Inflammatory macrophage treated with lipopolysaccharide for 1 hour (primary cell): ENCODE measurements at places on chromosomes 6 and 20.

DNA sequence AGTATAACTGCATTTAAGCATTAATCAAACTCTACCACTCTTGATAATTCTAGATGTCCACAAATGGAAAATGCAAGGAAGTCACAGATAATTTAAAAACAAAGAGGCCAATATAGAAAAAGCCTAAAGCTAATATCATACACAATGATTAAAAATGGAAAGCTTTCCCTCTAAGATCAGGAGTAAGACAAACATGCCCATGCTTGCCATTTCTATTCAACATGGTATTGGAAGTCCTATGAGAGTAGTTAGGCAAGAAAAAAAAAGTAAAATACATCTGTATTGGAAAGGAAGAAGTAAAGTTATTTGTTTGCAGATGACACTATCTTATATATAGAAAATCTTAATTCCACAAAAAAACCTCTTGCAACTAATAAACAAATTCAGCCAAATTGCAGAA, 164.6 kb upstream of the FERMT1 start:
- no peak for DNase-seq

- peak; percentile 66 for DNase-seq
Measured at GRCh38 chr6:33112148-33112547, 36.4 kb downstream of the HLA-DPB1 start.

DNA sequence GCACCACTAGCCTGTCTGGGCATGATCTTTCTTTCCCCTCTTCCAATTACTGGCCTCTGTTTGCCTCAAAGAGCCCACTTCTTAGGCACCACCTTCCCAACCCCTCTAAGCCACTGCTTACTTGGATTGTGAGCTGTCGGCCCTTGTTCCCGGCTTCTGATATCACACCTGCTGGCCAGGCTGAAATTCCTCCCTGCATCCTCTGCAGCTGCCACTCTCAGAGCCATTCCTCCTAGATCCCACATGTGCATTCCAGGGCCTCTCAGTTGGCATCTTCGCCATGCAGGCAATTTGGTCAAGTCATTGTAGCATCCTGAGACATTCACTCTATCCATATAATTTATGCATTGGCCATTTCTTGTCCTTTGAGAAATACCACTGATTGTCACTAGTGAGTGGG, 135.9 kb downstream of the OLIG3 start:
- no peak for DNase-seq

- no peak for DNase-seq
Measured at GRCh38 chr6:159047891-159048685, 3.3 kb upstream of the TAGAP start.

DNA sequence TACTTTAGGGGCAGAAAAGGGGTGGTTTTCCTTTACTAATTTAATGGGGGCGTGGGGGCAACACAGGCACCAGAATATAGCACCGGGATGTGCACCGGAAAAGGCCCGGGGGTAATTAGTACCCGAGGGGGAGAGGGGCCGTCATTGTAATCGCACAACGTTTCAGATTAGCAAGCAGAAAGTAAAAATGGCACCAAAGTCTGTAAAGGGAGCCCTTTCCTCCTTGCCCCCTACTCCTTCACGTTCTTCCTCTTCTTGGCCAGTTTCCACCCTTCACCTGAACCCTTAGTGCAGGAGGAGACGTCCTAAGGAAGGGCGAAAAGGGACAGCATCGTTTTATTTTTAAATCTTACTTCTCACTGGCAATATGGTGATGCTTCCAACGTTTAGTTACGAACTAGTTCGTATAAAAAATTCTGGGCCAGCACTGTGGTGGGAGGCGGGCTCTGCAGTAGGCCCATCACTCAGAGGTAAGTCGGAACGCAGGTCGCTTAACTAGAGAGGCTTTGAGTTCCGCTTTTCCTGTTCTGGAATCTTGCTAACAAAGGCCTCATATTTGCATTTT, 742 bp upstream of the CEP85L start:
- DNase-seq: no peak

DNA sequence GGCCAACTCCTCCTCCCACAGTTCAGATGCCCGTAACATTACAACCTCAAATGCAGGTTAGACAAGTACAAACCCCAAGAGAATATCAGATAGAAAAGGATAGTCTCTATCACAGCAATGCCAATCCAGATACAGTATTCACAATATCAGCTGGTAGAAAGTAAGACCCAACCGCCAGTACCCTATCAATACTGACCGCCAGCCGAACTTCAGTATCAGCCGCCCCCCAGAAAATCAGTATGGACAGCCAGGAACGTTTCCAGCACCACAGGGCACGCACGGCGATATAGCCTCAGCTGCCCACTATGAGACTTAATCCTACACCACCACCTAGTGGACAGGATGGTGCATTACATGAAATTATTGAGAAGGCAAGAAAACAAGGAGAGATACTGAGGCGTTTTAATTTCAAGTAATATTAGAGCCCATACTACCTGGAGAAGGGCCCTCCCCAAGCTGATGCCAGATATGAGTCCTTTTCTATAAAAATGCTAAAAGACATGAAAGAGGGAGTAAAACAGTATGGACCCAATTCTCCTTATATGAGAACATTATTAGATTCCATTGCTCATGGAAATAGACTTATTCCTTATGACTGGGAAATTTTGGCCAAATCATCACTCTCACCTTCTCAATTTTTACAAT, 17.6 kb upstream of the EIF2S2 start:
- peak; percentile 46 for DNase-seq

DNA sequence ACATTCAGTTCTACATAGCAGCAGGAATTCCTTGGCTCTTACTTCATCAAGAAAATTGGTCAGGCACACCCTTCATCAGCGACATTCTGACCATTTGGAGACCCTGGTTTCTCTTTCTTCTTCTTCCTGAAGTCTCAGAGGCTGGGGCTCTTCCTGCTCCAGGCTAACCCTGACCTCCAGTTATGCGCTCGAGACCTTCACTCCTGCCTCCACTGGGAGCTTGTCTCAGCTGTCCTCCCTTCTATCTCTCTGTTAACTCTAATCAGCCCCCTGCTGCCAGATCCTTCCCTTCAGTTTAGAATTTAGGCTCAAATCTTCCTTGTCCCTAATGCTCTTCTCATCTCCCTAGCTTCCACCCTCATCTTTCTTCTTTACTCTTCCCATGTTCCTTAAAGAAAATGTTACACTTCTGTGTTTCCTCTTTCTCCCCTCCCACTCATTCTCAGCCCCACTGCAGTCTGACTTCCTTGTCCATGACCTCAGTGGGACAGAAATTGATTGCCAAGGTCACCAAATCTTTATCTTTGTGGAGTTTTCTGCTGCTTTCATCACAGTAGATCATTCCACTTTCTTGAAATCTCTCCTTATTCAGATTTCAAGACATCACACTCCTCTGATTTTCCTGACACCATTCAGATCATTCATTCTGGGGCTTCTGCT, 8.4 kb upstream of the HLA-DOA start:
- DNase-seq: peak; percentile 88

DNA sequence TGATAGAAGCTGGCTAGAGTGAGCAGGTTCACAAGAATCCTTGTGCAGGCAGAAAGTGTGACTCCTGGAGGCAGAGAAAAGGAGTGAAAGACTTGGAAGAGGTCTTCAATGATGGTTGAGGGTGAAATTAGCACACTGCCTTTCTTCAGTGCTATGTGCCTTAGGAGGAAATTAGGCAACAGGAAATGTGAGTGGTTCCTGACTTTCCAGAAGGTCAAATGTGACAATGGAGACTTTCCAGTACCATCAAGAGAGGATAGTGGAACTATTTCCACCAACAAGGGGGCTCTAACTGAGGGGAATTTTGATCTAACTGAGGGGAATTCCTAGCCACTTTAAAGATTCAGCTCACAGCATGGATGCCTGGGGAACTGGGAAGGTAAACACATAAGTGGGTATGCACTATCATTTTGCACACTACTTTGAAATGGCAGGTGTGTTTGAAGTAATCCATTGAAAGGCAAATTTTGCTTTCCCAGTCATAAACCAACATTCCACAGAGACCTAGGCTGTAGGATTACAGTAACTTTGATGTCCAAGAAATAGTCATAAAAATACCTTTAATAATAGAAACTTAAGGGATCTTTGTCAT, 90.0 kb downstream of the PERP start:
- DNase-seq: peak; percentile 57

DNA sequence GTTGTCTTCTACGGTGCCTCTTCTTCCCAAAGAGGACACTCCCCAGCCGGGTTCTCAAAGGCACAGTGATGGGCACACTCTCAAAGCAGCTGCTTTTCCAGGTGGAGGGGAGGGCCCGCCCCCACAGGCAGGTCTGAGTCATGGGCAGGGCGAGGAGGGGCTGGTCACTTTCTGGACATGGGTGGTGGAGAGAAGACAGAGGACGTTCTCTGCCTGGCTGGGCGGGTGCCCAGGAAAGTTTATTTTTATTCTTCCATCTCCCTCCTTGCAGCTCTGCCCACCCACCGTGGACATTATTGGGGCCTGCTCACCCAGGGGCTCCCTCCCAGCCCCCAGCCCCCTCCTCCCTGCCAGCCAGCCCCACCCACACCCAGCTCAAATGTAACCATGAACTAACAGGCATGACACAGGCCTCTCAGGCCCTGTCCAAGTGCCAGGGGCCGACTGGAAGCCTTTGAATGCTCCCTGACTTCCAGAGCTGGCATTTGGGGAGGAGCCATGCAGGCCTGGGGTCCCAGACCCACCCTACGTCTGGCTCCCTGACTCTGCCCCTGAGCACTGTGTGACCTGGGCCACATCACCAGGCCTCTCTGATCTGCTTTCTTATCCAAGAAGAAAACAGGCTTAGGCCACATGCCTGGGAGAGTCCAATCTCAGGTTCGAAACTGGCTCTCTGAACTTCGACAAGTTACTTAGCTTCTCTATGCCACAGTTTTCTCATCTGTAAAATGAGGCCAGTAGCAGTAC, 8.0 kb downstream of the TGM2 start:
- no peak for DNase-seq

DNA sequence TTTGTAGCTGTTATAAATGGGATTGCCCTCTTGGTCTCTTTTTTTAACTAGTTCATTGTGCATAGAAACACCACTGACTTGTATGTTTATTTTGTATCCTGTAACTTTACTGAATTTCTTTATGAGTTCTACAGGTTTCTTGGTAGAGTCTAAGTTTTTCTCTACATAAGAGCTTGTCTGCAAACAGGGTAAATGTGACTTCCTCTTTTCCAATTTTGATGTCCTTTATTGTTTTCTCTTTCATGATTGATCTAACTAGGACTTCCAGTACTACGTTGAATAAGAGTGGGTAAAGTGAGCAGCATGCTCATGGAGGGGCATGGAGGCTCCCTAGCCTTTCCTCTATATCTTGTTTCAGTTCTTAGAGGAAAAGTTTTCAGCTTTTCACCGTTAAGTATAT, 3.0 kb upstream of the WFDC10A start:
- DNase-seq: no peak

GRCh38 chr6:148383658-148384368, 41.2 kb downstream of the SASH1 start:
- peak; percentile 83 for DNase-seq

- no peak for DNase-seq
Measured at GRCh38 chr20:62978561-62978943, 26.0 kb downstream of the SLC17A9 start.

DNA sequence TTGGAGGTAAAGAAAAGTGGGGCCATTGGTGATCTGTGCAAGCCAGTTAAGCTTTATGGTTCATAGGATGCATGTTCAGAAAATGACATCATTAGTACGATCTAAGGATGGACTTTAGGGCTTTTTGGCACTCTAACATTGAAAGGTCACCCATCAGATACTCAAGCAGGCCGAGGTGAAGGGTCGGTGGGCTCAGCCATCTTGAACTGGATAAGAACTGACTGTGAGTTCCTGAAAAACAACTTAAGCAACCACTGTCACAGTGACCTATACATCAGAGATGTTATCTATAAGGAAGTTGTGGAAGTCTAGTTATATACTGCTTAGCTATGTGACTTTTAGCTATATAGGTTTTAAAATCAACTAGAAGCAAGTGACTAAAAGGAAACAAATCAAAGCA, 13.0 kb upstream of the ITCH start:
- no peak for DNase-seq

- peak; percentile 25 for DNase-seq
Measured at GRCh38 chr6:134575221-134575620, 257.3 kb upstream of the SGK1 start.

DNA sequence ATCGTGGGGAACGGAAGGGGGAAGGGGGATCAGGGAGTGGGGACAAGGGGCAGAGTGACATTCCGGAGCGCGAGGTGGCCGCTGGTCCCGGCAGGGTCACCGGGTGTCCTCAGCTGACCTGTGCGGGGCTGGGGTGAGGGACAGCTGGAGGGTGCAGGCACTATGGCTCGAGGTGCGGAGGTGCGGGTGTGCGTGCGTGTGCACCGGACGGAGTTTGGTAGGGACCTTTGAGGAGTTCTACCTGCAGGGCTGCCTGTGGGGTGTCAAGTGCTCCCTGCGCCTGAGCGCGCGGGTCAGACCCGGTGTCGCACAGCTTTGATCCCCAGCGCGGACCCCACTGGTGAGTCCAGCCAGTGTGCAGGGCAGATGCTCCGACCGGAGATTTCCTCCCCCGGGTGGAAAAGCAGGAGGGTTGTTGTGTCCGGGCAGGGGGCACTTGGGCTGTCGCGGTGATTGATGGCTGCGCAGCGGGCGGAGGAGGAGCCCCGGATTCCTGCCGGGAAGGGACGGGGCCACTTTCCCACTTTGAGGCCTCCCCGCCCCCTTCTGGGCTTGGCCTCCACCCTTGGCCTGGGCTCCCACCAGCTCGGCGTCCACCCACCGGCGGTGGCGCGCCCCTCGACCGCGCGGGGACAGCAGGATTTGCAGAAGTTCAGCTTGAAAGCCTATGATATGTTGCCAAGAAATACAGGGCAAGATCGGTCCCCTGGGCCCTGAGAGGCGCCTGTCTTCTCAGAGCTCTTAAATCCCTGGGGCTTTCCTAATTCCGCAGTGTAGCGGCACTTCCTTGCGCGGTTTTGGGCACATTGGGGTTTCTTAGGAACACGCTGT, 658 bp downstream of the RIN2 start:
- DNase-seq: peak; percentile 56
